ENCODE measurements at places on chromosomes 12 and 14.

DNA sequence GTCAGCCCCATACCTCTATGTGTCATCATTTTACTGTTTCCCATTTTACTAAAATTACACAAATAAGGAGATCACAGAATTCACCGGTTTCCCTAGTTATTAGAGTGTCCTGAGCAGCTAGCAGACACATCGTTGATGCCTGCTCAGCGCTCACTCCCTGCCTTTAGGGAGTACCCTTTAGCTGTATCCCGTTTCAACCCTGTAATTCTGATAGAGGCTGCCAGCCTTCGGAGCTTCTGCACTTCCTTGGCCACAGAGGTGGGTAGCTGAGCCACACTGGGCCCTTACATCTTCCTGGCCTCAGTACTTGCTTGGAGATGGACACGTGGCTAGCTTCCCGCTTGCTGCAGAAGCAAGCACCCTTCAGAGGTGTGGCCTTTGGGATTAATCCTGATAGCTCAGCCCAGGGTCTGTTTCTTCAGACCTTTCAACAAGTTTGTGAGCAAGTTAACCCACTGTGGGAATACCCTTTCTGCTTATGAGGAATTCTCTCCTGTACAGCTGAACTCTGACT is 14.3 kb upstream of the FBXW8 start:
- no peak for DNase-seq

DNA sequence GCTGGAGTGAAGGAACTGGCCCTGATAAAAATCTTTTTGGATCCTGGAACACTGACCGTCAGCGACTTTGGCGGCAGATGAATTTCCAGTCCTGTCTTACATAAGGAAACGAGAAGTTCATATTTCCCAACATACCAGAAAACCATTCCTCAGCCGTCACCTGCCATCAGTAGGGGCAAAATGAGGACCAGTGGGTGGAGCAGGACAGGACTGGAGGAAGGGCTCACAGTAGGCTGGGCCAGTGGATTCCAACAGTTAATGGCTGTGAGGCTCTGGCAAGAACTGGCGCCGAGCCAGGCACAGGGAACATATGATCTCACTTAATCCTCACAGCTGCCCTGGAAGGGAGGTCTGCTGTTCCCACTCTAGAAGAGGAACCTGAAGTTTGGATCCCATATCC is 67.2 kb upstream of the FAM181A start:
- no peak for DNase-seq

DNA sequence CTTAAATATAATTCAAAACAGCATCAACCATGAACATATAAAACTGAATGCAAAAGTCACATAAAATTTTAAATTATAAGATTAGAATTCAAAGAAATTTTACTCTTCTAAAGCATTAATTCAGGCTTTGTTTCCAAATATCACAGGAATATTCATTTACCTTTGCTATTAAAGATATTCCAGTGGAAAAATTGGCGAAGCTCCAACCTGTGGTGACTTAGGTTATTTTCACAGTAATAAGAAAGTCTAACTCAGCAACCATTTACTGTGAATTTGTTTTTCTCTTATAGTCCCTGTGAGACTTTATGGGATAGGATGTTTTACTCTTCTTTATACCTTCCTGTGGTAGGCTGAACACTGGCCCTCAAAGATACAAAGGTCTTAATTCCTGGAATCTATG is 3.2 kb downstream of the WDR89 start:
- DNase-seq: no peak

GRCh38 chr14:97707603-97708002 is 910.4 kb downstream of the VRK1 start:
- no peak for DNase-seq

- DNase-seq: no peak
These were observed 105.3 kb upstream of the TBX3 start for GRCh38 chr12:114789276-114789675.
